ENCODE measurements at places on chromosomes 3 and 15.

GRCh38 chr15:91881569-91882297 is 28.2 kb downstream of the SLCO3A1 start:
- no peak for DNase-seq

DNA sequence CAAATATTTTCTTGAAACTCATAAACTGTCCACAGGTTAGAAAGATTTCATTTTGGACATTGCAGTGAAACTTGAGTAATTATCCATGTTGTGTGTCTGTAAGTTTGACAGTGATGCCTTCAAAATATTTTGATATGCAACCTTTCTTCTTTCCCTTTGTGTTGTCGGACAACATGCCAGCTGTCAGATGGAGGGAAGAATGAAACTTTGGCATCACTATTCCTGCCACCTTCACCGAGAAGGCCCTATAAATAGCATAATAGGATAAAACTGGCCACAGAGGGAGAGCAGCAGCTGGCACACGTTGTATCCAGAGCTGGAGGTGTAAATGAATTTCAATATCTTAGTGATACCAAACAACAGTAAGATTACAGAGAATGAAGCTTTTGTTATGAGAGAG is 436.7 kb upstream of the CFAP20DC start:
- no peak for DNase-seq

DNA sequence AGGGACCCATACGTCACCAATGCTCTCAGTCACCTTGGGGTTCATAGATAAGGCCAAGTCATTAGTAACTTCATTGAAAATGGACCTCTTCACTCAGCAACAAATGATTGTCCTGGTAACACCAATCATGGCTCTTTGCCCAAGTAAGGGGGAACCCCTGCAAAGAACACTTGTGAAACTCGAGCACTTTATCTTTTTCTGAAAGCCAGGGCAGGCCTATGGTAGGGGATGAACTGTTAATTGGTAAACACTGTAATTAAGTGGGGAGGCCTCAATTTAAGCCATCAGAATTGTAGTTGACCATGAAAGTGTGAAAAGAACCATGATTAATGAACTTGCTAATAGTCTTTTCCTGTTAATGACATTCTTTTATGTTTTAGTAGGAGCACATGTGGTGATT is 73.3 kb downstream of the ABHD5 start:
- DNase-seq = no peak

DNA sequence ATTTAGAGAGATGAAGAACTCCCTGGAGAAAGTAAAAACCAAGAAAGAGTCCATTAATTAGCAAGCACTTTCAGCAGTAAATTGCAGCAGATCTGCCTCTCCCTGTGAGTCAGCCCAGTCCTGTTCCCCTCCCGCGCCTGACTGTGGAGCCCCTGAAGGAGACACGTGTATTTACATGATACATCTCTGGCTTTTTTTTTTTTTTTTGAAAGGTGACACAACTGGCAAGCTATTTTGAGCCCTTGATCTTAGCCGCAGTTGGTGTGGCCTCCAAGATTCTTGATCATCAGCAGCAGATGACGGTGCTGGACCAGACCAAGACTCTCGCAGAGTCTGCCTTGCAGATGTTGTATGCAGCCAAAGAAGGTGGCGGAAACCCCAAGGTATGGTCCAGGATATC is 271.8 kb upstream of the TPM1 start:
- no peak for DNase-seq

DNA sequence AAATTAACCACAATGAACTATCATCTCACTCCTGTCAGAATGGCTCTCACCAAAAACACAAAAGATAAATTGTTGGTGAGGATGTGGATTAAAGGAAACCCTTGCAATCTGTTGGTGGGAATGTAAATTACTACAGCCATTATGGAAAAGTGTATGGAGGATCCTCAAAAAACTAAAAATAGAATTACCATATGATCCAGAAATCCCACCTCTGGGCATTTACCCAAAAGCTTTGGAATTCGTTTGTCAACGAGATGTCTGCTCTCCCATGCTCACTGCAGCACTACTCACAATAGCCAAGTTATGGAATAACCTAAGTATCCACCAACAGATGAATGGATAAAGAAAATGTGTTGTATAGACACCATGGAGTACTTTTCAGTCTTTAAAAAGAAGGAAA is 21.6 kb downstream of the FSIP1 start:
- DNase-seq = no peak

DNA sequence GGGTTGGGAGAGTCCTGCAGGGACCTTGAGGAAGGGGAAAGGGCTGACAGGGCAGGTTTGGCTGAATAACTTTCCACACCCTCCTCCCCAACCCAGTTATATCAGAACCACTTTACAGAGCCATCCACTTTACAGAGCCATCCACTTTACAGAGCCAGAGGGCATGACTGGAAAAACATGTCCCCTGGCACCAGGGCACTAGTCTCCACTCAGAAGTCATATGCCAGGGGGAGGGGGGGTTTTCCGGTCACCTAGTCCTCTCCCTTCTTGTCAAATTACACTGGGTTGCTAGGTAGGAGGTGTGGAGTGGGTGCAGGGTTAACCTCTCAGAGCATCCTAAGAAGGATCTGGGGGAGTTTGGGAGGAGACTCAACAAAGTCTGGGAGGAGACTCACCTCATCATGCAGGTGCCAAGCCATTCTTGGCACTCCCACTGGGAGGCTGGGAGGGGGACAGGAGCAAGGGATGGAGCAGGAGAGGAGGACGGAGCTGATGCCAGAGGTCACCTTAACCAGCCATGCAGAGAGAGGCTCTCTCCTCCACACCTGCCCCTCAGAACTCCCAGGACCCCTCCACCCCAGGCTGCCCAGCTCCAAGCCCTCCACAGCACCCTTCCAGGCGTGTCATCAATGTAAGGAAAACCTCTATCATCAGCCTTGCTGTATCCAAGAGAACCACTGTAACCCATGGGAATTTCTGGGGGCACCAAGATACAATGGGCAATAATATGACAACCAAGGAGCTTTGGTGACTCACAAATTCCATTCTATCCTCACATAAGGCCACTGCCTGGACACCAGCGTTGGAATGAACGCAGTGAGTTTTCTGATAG is 1.7 kb downstream of the LRRC2 start:
- DNase-seq = no peak

- no peak for DNase-seq
Measured at GRCh38 chr3:125202197-125202596, 10.4 kb downstream of the SLC12A8 start.

GRCh38 chr15:49083401-49084284 is 37.4 kb upstream of the SECISBP2L start:
- no peak for DNase-seq

- no peak for DNase-seq
Measured at GRCh38 chr3:38966811-38967692, 84.7 kb downstream of the SCN11A start.

- no peak for DNase-seq
Measured at GRCh38 chr3:113668015-113668414, 28.4 kb downstream of the USF3 start.

- peak; percentile 15 for DNase-seq
Measured at GRCh38 chr3:57958642-57959422, 49.4 kb upstream of the FLNB start.

DNA sequence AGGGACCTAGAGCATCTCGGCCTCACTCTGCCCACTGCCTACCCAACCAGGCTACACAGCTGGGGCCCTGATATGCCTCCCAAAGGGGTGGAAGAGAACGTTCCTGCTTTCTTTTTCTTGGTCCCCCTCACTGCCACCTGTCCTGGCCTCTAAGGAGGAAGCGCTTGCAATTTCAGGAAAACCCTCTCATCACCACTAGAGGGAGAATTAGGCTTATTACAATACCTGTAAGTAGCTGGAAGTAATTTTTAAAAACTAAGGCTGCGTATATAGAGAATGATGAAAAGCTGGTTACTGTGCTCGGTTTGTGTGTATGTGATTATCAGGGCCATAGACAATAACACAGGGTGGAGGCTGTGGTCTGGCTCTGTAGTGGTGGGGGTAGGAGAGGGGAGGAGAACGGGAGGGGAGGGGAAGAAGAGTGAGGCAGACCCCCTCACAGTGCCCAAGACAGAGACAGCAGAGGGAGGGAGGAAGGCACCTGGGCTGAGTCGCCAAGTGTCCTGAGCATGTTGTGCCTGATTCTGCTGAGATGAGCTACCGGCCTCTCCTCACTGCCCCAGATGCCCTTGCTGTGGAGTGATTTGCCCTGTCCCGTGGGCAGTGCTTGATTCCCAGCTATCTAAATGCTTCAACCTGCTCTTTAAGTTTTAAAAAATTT is 3.3 kb downstream of the GABRG3 start:
- DNase-seq = no peak

DNA sequence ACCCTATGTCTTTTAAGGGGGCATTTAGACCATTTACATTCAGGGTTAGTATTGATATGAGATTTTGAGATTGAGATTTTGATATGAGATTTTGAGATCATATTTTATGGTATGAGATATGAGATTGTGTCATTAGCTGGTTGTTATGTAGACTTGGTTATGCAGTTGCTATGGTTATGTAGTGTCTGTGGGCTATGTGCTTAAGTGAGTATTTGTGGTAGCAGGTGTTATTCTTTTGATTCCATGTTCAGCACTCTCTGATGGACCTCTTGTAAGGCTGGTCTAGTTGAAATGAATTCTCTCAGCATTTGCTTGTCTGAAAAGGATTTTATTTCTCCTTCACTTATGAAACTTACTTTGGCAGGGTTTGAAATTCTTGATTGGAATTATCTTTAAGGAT is 225.4 kb downstream of the SATB1 start:
- DNase-seq = no peak

DNA sequence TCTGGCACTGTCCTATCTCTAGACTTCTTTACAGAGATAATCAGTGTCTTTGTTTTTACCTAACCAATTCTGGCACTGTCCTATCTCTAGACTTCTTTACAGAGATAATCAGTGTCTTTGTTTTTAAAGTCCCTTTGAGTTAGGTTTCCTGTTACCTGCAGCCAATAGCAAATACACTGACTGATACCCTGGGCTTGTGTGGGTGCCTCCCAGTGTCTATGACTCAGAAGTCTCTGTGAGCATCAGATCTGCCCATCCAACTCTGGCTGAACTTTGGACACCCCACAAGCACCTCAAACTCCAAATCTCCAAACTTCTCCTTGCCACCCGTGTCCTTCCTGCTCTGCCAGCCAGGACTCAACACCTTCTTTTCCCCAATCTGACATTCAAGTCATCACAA is 30.4 kb downstream of the SLC41A3 start:
- no peak for DNase-seq

- DNase-seq = no peak
Measured at GRCh38 chr3:14935592-14936345, 11.6 kb upstream of the NR2C2 start.

- DNase-seq = no peak
Measured at GRCh38 chr3:140447136-140447535, 230.7 kb upstream of the TRIM42 start.

- DNase-seq = no peak
Measured at GRCh38 chr3:173410849-173411248, 13.3 kb downstream of the NLGN1 start.

DNA sequence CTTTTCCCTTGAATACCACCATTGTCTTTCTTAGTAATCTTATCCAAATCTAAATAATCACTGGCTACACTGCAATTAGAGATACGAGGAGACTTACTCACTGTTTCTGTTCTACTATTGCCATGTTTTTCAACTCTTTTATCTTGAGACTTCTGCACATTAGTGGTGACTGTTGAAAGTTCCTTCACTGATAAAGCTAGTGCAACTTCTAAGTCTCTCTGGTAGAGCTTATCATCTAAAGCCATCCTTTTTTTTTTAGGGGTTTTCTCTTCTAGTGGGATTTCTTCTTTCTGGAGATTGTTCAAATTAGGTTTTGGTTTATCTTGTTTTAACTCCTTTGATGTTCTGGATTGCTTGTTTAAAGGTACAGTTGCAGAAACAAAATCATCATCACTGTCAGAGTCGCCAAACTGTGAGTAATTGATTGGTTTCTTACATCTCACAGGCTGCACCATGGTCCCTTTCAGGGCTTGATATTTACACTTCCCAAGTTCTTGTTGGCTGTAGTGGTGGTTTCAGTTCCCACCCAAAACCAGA is 37.7 kb downstream of the NCK1 start:
- no peak for DNase-seq

GRCh38 chr3:182740710-182741109 is 52.6 kb upstream of the ATP11B start:
- DNase-seq = no peak

DNA sequence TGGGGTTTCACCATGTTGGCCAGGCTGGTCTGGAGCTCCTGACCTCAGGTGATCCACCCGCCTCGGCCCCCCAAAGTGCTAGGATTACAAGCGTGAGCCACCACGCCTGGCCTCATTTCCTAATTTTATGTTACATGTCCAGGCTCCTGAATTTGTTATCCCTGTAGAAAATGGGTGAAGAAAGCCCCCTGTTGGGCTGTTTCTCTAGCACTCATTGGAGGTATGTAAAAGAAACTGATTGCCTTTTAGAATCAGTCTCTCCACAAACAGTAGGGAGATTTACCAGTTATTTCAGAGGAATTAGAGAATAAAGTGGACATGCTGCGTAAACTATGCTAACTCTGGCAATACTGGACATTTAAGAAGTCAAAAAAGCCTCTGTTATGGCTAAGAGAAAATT is 364.1 kb upstream of the TBL1XR1 start:
- no peak for DNase-seq

GRCh38 chr3:192901435-192901834 is 16.2 kb downstream of the MB21D2 start:
- no peak for DNase-seq

DNA sequence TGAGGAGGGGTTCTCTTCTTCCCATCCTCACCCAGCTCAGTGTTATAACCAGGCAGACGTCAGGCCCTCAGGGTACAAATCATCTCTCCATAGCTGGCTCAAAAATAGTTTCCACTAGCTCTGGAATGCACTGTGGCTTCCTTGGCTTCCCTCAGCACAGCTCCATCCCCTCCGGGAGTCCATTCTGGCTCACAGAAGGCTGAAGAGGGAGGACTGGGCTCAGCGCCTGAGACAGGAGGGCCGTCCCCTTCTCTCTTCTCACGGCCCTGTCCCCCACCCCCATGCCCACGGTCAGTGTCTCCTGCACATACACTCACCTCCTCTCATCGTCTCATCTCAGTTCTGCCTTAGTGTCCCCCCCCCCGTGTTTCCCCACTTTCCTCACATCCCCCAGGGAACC is 50.1 kb downstream of the UMPS start:
- peak; percentile 61 for DNase-seq

GRCh38 chr3:171044384-171044783 is 17.9 kb upstream of the SLC2A2 start:
- DNase-seq = no peak

- DNase-seq = no peak
Measured at GRCh38 chr15:97576929-97577645, 383.4 kb upstream of the ARRDC4 start.

DNA sequence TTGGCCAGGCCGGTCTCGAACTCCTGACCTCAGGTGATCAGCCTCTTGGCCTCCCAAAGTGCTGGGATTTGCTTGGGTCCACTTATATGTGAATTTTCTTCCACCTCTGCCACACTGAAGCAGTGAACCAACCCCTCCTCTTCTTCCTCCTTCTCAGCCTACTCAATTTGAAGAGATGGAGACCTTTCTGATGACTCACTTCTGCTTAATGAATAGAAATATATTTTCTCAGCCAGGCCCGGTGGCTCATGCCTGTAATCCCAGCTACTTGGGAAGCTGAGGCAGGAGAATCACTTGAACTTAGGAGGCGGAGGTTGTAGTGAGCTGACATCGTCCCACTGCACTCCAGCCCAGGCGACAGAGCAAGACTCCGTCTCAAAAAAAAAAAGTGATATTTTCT is 46.8 kb upstream of the GATM start:
- no peak for DNase-seq

- no peak for DNase-seq
Measured at GRCh38 chr15:67940324-67940719, 100.5 kb upstream of the RNU6-1 start.

GRCh38 chr3:43013743-43014155 is 34.6 kb downstream of the GASK1A start:
- no peak for DNase-seq

GRCh38 chr3:180280555-180280954 is 243.8 kb upstream of the PEX5L start:
- DNase-seq = no peak

All from ovary (tissue), 10 donors.